Progenitor cell of endocrine pancreas (in vitro differentiated cells): ENCODE measurements at places on chromosomes 5 and 9. TPM values are rescaled to one million over a fixed set of nuclear protein-coding genes. Genes with fewer than 3 reads are reported as not detected.

The DRD1 gene
- not detected in 2 replicates for total RNA-seq

The CCL21 gene
- not detected in 2 replicates for total RNA-seq

The PCDHA1 gene
- total RNA-seq: not detected in 2 replicates

The SLC46A2 gene
- total RNA-seq: not detected in 2 replicates

- DNase-seq: no peak
Observed at GRCh38 chr9:90665072-90665471, 22.4 kb upstream of the DIRAS2 start.

GRCh38 chr5:91070761-91071550 lies 312.2 kb downstream of the ARRDC3 start:
- DNase-seq: no peak

GRCh38 chr9:137114613-137115393 lies at the start of gene DPP7:
DPP7 (minus strand) TSS chr9:137114733; CDS start chr9:137114713, 20 bp downstream.
- DNase-seq: no peak

DNA sequence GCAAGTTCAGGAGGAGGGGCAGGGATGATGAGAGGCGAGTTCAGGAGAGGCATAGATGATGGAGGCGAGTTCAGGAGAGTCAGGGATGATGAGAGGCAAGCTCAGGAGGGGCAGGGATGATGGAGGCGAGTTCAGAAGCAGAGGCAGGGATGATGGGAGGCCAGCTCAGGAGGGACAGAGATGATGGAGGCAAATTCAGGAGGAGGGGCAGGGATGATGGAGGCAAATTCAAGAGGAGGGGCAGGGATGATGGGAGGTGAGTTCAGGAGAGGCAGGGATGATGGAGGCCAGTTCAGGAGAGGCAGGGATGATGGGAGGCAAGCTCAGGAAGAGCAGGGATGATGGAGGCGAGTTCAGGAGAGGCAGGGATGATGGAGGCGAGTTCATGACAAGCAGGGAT lies 17.8 kb upstream of the SPOCK1 start:
- no peak for DNase-seq

- peak; percentile 21 for DNase-seq
Observed at GRCh38 chr9:137311171-137311985, 9.3 kb upstream of the NRARP start.

GRCh38 chr5:174777583-174777982 lies 53.2 kb downstream of the MSX2 start:
- no peak for DNase-seq

GRCh38 chr5:5306696-5307095 lies 115.8 kb upstream of the ICE1 start:
- no peak for DNase-seq

DNA sequence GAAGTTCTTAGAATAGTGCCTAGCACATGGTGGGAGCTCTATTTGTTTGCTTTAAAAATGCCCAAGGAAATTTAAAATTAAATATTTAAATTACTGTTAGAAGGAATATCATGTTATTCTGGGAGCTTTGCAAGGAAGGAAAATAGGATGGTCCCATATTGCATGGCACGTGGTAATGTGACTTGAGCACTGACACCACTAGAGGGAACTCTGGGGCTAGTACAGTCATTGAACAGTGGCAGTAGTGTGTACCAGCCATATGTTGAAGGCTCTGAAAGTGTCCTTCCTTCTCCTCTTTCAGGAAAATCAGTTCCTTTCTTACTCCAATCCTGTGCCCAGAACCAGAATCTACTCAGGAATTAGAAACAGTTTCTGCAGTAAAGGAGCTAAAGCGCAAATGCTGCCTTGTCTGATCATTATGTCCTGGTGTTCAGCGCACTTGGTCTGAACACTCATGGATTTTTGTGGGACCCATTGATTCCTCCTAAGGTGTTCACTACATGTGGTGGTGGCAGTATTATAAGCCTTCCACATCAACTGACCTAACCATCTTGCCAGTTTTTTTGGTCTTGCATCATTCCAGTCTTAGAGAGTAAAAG lies 54.1 kb downstream of the GDA start:
- DNase-seq: no peak

DNA sequence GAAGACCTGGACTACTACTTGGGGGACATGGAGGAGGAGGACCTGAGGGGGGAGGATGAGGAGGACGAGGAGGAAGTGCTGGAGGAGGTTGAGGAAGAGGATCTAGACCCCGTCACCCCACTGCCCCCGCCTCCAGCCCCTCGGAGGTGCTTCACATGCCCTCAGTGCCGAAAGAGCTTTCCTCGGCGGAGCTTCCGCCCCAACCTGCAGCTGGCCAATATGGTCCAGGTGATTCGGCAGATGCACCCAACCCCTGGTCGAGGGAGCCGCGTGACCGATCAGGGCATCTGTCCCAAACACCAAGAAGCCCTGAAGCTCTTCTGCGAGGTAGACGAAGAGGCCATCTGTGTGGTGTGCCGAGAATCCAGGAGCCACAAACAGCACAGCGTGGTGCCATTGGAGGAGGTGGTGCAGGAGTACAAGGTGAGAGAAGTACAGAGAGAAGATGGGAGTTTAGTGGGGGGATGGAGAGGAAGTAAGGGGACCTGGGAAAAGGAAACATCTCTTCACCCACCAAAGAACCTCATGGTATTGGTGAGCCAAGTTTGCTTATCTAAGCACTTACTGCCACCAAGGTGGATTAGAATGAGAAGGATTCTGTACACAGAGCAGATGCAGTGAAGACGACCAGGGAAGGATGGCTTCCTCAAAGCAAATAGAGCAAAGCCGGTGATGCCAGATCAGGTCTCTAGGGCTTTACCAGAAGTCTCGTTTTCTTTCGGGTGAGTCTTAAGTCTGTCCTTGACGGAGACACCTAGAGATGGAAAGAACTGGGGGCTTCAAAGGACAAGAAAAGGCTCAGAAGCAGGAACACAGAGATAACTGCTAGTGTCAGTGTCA lies 1.5 kb downstream of the TRIM41 start:
- no peak for DNase-seq

DNA sequence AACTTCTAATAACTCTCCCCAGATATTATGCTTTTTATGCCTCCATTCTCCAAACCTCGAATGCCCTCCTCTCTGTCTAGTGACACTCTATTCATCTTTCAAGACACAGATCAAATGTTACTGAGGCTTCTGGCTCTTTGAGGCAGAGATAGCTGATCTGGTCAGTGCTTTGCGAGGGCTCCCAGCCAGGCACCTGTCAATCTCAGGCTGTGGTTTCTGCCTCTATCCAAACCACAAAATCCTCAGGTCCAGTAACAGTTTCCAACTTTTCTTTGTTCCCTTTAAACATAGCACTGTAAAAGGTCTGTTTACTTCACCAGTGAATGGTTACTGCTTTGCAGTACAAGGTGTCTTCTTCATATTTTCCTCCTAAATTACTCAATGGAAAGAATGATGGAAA lies 11.5 kb upstream of the STK32A start:
- DNase-seq: no peak

GRCh38 chr5:172600571-172600970 lies 40.5 kb upstream of the NEURL1B start:
- DNase-seq: no peak

- peak; percentile 17 for DNase-seq
Observed at GRCh38 chr5:80569961-80570786, at the start of gene ANKRD34B. ANKRD34B (minus strand) TSS chr5:80570280; CDS start chr5:80560019, 10,261 bp downstream.

GRCh38 chr5:150485693-150486401 lies 22.1 kb upstream of the NDST1 start:
- peak; percentile 68 for DNase-seq
